ENCODE measurements at places on chromosomes 13 and 19.

DNA sequence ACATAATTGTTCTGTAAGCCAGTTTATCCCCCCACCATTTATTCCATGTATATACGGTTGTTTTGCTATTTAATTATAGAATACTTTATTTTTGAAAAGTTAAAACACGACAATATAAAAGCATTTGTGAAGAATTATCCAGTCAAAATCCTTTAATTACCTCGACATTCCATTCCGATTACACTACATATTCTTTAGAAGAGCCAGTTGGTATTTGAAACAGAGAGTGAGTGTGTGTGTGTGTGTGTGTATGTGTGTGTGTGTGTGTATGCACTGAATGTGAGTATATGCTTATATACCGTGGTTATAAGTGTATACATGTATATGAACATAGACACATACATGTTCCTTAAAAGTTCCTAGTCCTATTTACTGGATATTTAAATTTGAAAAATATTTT, 87.8 kb upstream of the KLF5 start:
- DNase-seq, result no peak

GRCh38 chr13:87452281-87452680, 218.9 kb upstream of the SLITRK5 start:
- DNase-seq, result no peak

DNA sequence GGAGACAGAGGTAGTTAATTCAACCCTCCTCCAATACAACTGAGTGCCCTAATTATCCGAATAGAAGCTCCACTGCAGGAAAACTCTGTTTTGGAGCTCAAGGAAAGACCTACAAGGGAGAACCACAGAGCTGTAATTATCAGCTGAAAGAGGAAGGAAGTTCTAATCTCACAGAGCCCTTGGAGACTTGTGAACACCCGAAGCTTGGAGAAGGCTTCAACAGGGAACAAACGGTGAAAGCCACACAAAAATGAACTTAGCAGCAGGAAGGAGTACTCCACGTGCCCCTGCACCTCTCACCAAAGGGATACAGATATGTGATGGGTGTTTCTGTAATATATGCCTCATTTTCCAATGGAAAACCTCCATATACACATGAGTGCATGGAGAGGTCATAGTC, 61.1 kb downstream of the IRS2 start:
- DNase-seq, result no peak

DNA sequence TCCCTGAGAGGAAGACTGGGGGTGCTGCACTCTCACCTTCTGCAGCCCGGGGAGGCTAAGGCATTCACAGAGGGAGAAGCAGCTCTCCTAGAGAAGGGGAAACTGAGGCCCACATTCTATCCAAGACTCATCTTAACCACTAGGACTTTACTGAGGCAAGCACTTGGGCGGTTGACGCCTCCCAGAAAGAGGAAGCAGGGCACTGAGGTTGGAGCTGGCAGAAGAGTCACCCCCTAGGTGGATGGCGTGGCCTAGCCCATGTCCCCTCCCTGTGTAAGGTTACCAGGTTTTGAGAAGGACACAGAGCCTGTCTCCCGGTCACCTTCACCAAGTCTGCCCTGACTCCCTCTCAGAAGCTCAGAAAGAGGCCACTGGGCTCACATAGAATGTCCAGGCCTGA, 2.7 kb downstream of the S1PR2 start:
- DNase-seq, result no peak

DNA sequence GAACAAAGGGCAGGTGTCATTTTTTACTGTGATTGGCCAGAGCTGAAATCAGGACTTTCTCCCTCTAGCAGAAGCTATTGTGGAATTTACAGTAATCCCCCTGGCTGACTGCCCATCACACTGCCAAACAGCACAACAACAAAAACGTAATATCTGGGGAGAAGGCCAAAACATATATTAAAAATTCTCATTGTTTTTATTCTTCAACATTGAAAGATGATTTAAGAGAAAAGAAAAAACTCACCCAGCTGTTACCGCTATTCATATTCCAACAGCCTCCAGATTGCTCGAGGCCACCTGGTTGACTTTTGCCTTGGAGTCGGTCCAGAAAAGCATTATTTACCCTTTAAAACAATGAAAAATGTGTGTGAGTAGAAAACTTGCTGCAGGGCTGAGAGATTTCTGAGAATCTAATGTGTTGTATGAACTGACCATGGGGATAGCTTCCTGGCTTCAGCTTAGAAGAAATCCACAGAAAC, 97.2 kb downstream of the EPSTI1 start:
- no peak for DNase-seq

- no peak for DNase-seq
Observed at GRCh38 chr19:52542984-52543664, 15.7 kb downstream of the ZNF808 start.

DNA sequence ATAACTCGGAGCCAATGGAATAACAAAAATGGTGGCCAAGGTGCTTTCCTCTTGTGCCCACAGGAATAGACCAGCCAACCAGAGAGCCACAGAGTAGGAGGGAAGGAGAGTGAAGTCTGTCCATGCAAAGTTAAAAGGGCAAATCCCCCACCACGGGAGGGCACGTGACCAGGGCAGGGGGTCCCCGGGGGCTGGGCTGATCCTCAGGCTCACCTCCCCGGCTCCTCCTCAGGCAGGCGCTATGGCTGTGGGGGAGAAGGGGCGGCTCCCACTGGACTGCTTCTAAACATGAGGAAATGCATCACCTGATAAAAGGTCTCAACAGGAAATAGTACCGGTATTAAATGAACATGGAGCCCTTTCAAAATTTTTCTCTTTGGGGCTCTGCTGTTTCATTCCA, 73.2 kb upstream of the SLC15A1 start:
- no peak for DNase-seq

All from stimulated activated CD4-positive, alpha-beta T cell treated with anti-CD3 and anti-CD28 coated beads, TNF-alpha, amount 100 ng/mL, for 48 hours (primary cell).